SW 1271 (cell line): ENCODE measurements at places on chromosomes 13 and 19.

GRCh38 chr13:101624981-101625380, 172.5 kb downstream of the ITGBL1 start:
- DNase-seq = no peak

GRCh38 chr13:28609381-28609780, 49.5 kb upstream of the POMP start:
- DNase-seq = no peak

DNA sequence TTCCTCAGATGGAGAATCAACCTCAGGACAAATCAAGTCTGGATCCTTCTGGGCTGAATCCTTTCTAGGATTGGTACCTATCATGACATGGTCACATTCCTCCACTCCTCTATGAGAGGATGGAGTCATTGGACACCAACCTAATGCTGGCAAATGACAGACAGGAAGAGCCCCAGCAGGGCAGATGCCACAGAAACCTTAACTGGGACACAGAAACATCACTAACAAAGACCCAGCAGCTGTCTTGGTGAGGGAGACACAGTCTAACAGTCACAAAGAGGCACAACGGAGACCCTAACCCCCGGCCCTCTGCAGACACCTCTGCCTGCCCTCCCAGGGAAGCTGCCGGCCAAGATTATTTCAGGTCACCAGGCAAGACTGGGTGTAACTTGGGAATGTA, 2.1 kb downstream of the ANKRD27 start:
- DNase-seq = no peak

GRCh38 chr13:64029343-64030093, 2613.9 kb upstream of the PCDH20 start:
- DNase-seq = no peak

DNA sequence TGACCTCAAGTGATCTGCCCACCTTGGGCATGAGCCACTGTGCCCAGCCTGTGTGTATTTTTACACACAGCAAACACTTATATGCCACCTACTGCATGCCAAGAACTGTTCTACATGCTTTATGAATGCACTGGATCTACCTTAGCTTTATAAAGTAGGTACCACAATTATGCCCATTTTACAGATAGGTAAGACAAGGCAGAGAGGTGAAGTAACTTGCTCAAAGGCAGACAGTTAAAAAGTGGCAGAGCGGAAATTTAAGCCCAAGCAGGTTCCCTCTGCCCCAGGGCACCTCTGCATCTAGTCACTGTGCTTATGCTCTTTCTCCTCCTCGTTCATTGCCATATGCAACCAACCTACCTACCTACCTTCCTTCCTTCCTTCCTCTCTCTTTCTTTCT, 10.5 kb downstream of the ADAMTS10 start:
- DNase-seq = no peak

DNA sequence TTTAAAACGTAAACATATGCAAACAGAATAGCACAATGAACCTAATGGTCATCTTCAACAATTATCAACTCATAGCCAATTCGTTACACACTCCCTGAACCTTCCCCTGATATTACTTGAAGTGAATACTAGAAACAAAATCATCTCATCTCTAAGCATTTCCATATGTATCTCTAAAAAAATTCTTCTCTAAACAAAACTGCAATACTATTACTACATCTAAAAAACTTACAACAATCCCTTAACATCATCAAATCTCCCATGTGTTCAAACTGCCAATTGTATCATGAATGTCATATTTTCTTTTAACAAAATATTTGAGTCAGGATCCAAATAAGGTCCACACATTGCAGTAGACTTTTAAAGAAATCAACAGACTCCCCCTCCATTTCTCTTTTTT, 61.4 kb downstream of the FRY start:
- no peak for DNase-seq

DNA sequence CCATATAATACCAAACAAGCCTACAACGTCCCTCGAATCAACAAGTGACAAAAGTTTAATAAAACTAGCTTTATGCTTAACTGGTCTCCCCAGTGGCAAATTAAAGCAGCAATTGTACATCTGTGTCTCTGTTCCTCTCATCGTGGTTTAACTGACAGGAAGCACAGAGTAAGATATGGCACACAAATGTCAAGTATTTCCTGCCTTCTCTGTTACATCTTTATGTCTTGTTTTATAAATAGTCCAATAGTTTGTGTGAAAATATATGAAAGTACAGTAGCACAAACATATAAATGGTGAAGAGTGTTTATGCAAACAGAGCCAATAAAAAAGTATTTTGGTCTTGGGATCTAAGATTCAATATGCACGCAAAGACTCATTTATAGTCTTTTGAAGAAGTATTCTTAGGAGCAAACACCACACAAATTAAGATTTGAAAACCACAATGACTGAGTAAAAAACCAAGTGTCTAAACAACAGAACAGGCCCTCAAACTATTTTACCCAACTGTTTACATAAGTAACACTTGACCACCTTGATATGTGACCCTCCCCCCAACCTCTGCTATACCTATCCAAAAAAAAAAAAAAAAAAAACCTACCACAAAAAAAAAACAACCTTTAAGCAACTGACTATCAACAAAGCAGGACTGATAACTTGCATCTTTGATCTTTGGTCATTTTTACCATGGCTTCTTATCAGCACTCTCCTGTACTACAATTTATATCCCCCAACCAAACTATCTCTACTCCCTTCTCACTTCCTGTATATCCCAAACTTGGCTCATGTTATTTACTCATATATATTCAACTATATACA, 14.0 kb downstream of the ELF1 start:
- peak; percentile 18 for DNase-seq

- DNase-seq = no peak
These were observed 107.4 kb upstream of the CSNK1A1L start for GRCh38 chr13:37212826-37213225.

DNA sequence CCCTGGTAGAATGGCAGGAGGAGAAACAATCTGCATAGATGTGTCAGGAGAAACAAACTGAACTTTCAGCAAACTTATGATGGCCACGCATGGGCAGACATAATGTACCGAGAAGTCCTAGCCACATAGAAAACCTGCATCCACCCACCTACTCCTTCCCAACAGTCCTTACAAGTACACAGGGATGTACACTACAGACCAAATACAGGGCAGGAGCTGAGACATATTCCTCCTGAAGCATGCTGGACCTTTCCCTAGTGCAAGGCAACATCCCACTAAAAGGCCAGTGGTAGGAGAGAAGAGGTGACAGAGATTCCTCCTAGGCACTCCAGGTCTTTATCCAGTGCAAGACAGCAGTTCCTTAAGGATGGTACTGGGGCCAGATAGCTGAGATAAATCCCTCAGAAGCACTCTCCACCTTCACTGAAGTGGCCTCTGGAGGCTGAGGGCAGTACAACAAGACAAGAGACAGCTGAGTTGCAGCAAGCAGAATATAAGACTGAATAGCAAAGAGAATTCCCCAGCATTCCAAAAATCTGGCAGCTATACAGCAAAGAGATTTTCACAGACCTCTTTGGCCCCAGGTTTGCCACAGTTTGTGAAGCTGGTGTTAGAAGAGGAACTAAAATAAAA, 18.3 kb downstream of the VWA8 start:
- DNase-seq = peak; percentile 40

DNA sequence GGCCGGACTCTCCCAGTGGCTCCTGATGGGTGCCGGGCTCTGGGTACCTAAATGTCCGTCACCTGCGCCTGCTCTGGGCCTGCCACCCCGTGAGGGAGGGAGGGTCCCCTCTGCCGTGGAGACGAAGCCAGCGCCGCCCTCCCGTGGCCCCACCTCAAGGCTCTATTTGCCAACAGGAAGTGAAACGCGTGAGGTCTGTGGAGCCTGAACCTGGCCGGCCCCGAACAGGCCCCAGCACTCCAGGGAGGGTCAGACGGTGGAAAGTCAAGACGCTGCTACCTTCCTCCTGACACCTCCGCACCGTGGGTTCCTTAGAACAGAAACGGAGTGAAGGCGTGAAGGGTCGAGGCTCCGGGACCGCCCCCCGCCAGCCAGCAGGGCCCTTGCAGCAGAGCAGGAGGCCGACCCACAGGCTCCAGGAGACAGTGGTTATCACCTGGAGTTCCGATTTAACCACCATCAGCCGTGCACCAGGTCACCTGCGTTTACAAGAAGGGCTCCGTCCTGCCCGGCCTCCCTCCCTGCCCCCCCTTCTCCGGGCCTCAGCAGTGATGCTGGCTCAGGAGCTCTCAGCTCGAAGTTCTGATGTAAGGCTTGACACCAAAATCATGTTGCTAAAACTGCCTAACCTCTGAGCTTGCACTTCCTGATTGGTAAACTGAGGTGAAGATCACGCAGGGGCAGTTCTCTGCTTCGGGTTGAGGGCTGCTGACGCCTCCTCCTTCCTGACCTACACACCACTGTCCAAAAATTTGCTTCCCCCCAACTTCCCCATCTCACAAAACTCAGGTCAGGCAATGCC, 50.9 kb upstream of the C13orf46 start:
- DNase-seq = no peak

DNA sequence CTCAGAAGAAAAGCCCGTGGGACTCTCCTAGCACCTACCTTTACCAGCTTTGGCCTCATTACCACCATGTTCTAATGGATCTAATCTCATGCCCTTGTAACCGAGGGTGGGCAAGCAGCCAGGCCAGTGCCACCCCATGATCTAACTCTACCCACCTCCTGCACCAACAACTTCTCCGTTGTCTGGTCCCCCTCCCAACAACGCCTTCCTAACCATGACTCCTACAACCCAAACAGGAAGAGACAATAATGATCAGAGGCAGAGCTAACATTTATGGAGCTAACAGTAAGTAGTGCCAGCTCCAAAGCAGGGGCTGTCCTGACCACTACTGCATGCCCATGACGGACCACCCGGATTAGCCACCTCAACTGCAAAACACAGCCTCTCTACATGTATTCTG, 3.5 kb downstream of the USP12 start:
- no peak for DNase-seq
